Esophagus squamous epithelium (tissue), 5 donors: ENCODE measurements at places on chromosomes 6 and 20.

GRCh38 chr6:34671801-34672656, 24.5 kb downstream of the ILRUN start:
- DNase-seq: no peak

GRCh38 chr6:130903007-130903406, 75.8 kb downstream of the SMLR1 start:
- no peak for DNase-seq

DNA sequence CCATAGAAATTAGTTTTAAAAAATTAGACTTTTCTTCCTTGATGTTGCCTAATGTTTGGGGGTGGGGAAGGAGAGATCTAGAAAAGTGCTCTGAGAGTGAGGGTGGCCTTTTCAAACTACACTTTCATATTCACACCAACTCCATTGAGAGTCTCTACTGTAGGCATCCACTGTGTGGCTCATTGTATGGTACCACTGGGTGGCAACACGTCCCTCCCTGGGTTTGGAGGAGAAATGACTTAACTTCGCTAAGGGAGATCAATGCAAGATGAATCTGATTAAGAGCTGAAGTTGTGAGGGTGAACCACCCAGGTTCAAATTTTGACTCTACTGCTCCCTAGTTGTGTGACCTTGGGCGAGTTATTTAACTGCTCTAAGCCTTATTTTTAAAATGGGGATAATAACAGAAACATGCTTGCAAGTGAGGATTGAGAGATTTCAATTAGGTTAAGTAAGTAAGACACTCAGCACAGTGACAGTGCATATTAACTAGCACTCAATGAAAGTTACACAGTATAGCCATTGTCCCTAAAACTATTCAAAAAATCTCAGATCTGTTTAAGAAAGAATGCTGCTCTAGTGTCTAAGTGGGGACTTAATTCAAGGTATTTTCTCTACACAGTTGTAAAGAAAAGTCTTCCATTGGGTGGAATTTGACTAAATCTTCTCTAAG, 193.5 kb upstream of the CNR1 start:
- no peak for DNase-seq

DNA sequence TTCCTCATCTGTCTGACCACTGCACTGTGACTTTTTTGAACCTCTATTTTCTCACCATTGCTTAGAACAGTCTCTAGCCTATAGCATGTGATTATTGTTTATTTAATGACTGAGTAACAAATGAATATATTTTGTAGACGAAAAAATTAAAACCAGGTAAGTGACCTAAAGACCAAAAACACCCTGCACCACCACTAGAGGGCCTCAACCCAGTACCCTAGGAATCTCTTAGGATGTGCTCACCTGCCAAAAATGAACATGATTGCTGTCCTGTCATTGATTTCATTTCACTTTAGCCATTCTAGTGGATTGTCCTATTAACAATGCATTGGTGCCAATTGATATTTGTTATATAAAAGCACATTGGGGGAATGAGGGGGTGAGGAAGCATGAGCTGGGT, 199.1 kb downstream of the COL9A1 start:
- no peak for DNase-seq

- DNase-seq: no peak
Observed at GRCh38 chr6:21596145-21596948, 2.8 kb downstream of the SOX4 start.

DNA sequence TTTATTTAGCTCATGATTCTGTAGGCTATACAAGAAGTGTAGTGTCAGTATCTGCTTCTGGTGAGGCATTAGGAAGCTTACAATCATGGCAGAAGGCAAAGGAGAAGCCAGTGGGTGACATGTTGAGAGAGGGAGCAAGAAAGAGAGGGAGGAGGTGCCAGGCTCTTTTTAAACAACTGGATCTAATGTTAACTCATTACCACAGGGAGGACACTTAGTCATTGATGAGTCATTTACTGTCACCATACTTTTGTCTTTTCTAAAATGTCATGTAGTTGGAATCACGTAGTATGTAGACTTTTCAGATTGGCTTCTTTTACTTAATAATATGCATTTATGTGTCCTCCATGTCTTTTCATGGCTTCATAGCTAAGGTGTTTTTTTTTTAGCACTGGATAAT, 58.1 kb downstream of the NUS1 start:
- DNase-seq: no peak

GRCh38 chr20:12153628-12154027, 235.9 kb downstream of the BTBD3 start:
- no peak for DNase-seq

- DNase-seq: no peak
Observed at GRCh38 chr20:16272780-16273360, 300.4 kb downstream of the KIF16B start.

GRCh38 chr20:50901301-50901700, 29.9 kb downstream of the ADNP start:
- DNase-seq: no peak

DNA sequence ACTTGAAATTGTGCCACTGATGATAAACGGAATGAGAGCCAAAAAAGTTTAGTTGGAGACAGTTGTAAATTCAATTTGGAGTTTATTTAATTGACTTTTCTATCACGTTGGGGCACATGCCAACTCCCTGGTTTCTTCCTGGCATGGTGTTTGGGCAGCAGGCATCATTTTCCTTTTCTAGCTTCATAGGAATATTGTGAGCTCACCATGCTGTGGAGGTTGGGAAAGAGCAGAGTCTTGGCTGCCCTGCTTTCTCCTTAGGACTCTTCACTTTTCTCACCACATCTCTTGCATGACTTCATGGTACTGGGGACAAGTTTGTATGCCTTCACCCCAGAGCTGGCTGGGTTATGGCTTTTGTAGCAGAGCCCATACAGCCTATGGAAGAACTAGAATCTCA, 6.4 kb downstream of the SCAND1 start:
- DNase-seq: no peak

GRCh38 chr6:42896178-42896719, 16.8 kb downstream of the RPL7L1 start:
- DNase-seq: no peak

GRCh38 chr6:80553071-80553740, 446.7 kb downstream of the BCKDHB start:
- DNase-seq: no peak

GRCh38 chr6:42104095-42104803, 38.2 kb downstream of the C6orf132 start:
- DNase-seq: no peak

DNA sequence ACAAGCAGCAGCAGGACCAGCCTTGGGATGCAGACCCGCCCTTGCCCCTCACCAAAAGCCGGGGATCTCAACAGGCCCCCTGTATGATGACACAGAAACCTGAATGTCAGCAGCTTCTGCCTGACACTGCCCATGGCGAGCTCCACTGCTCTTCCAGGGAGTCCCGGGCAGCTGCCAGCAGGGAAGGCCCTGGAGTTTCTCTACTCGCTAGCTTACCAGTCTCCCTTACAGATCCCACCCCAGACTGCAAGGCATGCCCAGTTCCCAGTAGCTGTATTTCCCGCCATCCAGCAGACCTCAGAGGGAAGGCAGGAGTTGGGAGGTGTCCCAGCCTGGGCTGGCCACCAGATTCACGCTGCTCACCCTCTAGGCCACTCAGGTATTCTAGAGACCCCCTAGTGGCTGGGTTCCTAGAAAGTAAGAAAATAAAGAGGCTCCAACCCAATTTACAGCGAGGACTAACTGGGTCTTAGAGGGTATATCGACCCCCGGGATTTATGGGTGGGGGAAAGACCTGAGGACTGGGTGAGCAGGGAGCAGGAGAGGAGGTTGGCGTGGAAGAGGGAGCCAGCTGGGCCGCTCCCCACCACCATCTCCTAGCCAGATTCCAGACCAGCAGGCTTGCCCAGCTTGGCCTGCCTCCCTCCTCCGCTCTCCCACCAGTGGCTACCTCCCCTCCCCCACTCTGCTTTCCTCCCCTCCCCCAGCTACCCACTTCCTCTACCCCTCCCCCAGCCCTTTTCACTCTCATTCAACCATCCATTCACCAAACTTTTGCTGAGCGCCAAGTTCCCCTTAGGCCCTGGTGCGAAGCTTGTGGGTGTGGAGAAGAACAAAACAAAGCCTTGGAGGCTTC, 9.7 kb upstream of the HMGA1 start:
- no peak for DNase-seq
